Activated CD8-positive, alpha-beta memory T cell treated with anti-CD3 and anti-CD28 coated beads for 1 hour (primary cell): ENCODE measurements at places on chromosomes 11 and 22.

DNA sequence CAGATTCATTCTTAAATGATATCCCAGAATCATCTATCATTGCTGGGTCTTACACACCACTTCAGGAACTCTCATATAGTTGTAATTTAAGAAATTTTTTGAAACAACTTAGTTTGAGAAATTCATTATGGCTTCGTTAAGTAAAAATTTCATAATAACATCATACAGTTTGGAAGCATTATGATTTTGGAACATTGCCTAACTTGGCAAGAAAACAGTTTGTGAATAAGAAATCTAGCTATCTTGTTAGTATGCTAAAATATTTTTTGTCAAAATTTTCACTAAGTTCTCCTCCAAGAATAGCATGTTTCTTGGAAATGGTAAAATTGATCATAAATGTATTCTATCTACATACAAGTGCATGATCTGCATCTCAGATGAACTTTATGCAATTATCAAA, 217.7 kb downstream of the CNTN5 start:
- DNase-seq: no peak

GRCh38 chr11:32162906-32163305, 72.0 kb downstream of the RCN1 start:
- no peak for DNase-seq

GRCh38 chr22:34403667-34404066, 483.4 kb upstream of the LARGE1 start:
- no peak for DNase-seq

GRCh38 chr22:25365491-25366261, 146.2 kb downstream of the CRYBB2 start:
- no peak for DNase-seq

- no peak for DNase-seq
Measured at GRCh38 chr22:44335903-44336803, 23.4 kb upstream of the SHISAL1 start.

GRCh38 chr11:38019072-38019775, 1421.2 kb upstream of the RAG2 start:
- DNase-seq: no peak

- DNase-seq: no peak
Measured at GRCh38 chr22:44975427-44976262, 34.2 kb downstream of the PHF21B start.

- DNase-seq: no peak
Measured at GRCh38 chr11:657691-658126, 20.6 kb downstream of the DRD4 start.

- no peak for DNase-seq
Measured at GRCh38 chr11:13831696-13832095, 130.8 kb upstream of the SPON1 start.

DNA sequence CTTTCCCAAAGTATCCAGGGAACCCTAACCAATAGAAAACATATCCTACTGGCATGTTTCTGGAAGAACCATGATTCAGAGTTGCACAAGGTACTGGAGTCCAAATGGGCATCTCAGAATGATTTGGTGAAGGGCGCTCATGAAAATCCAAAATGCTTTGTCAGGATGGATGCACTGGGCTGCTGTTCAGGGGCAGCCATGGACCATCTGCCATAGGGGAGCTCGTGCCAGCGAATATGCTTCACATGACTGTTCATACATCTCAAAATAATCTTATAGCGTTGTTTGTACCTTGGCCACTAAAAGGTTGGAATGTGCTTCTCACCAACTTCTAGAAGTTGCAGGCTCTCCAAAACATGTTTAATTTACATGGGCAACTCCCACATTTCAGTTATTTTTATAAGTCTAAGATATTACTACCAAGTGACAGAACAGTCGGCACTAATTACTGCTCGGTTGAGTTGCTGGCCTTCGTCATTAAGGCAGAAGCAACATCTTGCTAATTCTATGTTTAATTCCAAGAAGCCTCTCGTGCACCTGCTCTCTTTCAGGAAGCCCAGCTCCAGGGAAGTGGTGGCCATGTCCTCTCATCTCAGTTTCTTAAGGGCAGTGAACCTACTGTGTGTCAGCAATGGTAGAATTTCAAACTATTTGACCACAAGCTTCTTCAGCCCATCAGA, 1497.7 kb downstream of the TBC1D22A start:
- DNase-seq: no peak

DNA sequence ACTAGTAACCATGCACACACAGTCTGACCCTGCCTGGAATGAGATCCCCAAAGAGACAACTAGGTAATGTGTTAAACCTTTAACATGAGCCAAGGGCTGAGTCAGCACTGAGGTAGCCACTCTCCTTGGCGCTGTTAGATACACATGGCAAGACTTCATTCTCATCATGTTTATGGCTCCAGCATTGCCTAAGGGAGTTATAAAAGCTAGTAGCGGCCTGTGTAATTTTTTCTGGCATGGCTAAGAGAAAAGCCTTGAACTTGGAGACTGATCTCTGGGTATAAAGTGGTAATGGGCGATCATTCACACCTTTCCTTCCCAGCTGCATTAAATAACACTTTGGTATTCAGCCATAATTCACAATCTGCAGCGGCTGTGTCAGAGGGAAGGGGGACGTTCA, 779.7 kb upstream of the LRRC4C start:
- no peak for DNase-seq

- DNase-seq: no peak
Measured at GRCh38 chr11:48031602-48032001, 51.2 kb downstream of the PTPRJ start.

GRCh38 chr22:42786606-42787356, 66.1 kb upstream of the A4GALT start:
- DNase-seq: no peak

GRCh38 chr11:61853698-61854169, 25.6 kb downstream of the FADS2 start:
- DNase-seq: no peak

DNA sequence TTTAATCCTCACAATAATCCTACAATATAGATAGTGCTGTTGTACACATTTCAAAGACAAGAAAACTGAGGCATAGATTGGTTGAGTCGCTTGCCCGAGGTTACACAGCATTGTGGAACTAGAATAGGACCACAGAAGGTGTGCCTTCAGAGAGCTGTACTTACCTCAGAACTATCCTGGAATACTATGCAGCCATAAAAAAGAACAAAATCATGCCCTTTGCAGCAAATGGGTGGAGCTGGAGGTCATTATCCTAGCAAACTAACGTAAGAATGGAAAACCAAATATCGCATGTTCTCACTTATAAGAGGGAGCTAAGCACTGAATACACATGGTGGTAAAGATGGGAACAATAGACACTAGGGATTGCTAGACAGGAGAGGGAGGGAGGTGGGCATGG, 15.7 kb upstream of the NAV2 start:
- no peak for DNase-seq

GRCh38 chr11:127119356-127119755, 118.8 kb upstream of the KIRREL3 start:
- no peak for DNase-seq

GRCh38 chr22:20138417-20138738, 6.8 kb downstream of the ZDHHC8 start:
- no peak for DNase-seq

DNA sequence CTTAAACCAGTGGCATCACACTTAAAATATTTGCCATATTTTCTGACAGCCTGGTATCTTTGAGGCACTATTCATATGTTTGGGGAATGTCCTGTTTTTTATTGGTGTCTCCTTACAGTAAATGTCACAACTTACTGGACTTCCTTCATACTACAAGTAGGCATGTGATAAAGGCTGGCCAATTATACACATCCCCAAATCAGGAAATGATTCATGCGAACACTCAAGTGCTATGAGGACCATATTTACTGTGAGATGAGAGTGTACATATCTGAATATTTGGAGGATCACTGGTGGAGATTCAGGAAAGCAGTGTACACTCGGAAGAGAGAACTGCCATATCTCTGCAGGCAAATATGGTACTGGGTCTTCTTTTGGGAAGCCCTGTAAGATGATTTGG, 913.8 kb upstream of the CHORDC1 start:
- no peak for DNase-seq

GRCh38 chr11:80778432-80778831, 1337.6 kb upstream of the TENM4 start:
- DNase-seq: no peak

DNA sequence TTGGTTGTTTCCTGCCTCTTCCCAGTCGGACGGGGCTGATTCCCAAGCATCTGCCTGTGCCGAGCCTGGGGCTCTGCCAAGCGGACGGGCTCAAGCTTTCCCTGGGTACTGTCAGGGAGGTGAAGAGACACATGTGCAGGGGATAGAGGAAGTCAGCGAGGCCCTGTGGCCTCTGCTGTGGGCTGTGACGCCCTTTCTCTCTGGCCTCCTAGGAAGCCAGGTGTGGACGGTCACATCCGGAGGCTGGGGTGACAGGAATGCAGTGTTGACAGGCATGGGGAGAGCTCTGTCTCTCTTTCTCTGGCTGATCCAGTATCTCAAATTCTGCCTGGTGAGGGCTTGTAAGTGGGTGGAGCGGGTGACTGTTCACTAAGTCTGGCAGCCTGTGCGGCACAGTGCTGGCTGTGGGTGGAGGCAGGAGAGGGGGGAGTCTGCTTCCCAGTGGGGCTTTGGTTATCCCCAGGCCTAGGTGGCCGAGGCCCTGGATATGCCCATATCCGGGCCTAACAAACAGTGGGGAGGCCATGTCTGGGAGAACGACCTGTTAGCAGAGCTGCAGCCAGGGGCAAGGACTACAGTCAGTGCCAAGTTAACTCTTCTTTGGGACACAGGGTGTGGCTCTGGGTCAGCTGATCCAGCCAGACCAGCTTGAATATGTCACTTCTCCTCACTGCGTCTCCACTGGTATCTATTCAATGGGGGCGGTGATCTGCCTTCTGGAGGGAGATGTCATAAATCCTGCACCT, 1.9 kb downstream of the KCTD17 start:
- no peak for DNase-seq

DNA sequence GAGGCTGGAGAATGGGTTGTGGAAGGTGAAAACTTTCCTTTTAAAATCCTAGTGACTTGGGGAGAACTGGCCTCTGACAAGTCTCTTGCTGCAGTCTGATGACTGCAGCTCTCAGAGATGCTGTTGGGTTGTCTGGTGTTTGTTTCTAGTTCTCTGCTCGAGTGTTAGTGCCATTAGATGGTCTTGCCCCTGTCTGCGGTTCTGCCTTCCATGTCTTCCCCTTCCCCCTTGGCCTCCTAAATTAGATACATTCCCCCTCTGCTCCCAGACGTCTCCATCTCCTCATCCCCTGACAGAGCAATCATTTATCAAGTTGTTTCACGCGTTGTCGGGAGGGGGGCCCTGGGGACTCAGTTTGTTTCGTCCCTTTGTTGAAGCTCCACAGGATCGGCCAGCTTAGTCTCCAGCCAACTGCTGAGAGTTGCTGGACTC, 67.7 kb downstream of the CECR2 start:
- no peak for DNase-seq

DNA sequence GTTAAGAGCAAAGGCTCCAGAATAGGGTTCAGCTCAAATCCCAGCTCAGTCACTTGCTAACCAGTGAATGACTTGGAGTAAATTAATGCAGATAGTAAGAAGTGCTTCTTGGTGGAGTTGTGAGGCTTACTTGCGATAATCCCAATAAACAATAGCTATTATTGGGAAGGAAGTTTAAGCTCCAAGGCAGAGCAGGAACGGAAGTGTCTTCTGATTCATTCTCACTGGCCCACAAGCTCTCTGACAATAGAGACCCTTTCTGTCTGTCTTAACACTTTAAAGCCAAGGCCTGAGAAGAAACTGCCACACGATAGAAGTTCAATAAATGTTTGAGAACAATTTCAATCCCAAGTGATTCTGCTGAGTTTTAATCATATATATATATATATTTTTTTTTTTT, 155.4 kb downstream of the DBX1 start:
- no peak for DNase-seq

DNA sequence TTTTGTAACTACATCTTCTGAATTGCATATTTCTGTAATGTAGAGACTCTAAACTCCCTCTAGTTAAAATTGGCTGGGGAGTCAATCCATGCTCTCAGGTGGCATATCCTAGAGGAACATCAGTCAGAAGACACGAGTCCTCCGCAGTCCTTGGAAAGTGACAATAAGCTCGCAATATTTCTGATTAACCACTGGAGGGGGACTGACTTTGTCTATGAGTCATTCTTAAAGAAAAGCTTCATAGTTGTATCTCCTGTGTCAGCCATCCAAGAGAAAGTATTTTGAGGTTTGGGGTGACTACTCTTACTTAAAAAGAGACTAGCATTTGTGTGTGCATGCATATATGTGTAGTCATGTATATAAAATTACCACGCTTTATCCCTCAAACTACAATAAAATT, 60.2 kb downstream of the SLN start:
- no peak for DNase-seq

DNA sequence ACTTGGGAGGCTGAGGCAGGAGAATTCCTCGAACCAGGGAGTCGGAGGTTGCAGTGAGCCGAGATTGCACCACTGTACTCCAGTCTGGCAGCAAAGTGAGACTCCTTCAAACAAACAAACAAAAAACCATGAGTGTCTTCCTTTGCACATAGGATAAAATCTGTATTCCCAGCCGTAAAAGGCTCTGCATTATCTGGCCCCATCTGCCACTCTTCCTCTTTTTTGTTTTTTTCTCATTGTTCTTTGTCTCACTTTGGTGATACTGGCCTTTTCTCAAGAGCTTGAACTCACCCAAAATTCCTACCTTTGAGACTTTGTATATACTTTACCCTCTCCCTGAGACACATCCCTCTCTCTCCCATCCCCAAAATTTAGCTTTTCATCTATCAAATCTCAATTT, 17.6 kb downstream of the FDX1 start:
- DNase-seq: no peak

DNA sequence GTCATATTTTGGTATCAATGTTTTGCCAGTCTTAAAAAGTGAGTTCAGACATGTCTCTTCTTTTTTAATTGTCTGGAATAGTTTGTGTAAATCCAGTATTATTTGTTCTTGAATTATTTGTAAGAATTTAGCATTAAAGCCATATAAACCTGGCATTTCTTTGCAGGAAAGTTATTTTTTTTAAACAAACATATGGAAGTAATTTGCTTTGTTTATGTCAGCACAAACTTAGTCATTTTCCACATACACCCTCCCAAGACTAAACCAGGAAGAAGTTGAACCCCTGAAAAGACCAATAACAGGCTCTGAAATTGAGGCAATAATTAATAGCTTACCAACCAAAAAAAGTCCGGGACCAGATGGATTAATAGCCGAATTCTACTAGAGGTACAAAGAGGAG, 9.1 kb upstream of the CCDC81 start:
- no peak for DNase-seq

GRCh38 chr11:64249563-64250414, 1.5 kb upstream of the PLCB3 start:
- DNase-seq: no peak

GRCh38 chr11:2387266-2387987, 10.3 kb downstream of the CD81 start:
- no peak for DNase-seq

GRCh38 chr11:86508604-86509587, 134.2 kb downstream of the CCDC81 start:
- no peak for DNase-seq

- DNase-seq: no peak
Measured at GRCh38 chr22:41571786-41572185, 11.0 kb downstream of the CSDC2 start.

GRCh38 chr22:43331069-43331451, 12.1 kb downstream of the SCUBE1 start:
- DNase-seq: no peak

- DNase-seq: no peak
Measured at GRCh38 chr11:61962213-61963015, 5.0 kb downstream of the FTH1 start.
